ENCODE measurements at places on chromosomes 5 and 9.

DNA sequence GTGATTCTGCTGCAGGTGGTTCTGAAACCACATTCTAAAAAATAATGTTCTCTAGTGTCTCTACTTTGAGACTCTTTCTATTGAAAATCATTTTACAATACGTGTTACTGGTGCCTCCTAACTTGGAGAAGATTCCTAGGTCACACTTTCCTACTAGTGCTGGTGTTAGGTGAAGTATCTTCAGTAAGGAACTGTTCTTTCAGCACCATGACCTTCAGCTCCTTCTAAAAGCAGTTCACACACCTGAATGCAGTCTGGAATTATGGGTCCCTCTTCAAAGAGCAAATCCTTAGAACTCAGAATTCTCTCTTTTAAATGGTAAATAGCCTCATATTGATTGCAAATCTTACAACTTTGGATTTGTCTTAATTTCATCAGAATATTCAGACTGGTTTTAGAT, 10.6 kb upstream of the DPYSL3 start:
- no peak for DNase-seq

DNA sequence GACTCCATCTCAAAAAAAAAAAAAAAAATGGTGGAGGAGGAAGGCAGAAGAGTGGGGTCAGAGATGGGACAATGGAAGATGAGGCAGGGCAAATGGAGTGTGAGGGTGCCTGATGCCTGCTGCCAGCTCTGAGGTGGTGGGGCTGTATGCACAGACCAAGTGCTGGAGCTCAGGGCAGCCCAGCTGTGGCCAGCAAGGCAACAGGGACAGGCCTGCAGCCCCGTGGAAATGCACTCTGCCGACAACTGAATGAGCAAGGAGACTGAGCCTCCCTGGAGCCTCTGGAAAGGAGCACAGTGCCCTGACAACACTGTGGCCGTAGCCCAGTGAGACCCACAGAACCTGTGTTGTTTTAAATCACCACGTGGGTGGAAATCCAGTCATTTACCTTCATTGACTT, 22.9 kb upstream of the SMIM32 start:
- DNase-seq = no peak

GRCh38 chr5:106843812-106844416, 826.8 kb downstream of the EFNA5 start:
- no peak for DNase-seq

DNA sequence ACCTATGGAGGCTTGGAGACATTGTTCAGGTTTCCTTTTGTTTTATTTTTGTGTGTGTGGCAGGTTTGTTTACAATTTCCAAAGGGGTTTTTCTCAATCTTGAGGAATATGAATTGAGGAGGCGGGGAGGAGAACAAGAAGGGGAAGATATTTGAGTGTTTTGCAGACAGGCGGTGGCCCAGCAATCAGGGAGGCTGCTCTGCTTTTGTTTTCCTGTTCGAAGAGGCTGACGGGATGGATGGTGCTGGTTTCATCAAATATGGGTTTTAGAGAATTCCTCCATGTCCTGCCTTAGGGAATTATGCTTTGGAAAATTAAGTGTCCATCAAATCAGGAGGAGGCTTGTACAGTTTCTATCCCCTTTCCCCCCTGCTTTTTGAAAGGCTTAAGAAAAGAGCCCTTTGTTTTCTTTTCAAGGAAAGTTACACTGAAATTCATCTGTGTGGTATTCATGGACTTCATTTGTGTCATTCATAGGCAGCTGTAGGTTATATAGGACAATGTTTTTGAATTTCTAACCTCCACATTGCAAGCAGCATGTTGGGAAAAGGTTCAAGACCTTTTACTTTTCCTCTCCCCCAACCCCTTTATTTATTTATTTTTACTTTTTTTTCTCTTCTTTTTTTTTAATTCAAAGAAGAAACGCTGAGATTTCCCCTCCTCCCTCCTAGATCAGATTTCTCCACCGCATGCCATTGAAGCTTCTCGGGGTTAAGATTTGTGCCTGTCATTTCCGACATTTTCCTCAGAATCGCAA, 107.4 kb downstream of the ZNF462 start:
- no peak for DNase-seq

DNA sequence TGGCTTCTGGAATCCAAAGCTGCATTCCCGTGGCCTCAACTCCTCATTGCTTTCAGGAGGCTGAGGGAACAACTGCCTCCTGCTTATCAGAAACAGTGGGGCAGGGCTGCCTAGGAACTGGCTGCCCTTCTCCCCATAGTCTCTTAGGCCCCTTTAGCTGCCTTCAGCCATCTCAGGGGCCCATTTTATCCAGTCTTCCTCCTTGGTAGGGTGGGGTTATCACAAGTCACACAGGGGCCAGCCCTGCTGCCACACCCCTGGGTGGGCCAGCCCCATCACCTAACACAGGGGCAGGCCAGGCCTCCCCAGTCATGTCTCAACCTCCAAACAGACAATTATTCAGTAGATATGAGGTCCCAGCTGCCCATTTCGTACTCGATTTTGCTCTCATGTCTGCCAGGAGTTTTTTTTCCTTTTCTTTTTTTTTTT, 3.9 kb downstream of the ALAD start:
- DNase-seq = no peak

Data from activated naive CD4-positive, alpha-beta T cell (primary cell).